ENCODE measurements at places on chromosomes 2 and 18.
A peak's percentile ranks its signal among the peaks of the same experiment; 100 is the strongest.

GRCh38 chr18:398935-399630 lies 101.4 kb downstream of the COLEC12 start:
- DNase-seq: no peak

GRCh38 chr2:84472856-84473565 lies 13.9 kb upstream of the SUCLG1 start:
- DNase-seq: no peak

- DNase-seq: no peak
These were observed 14.5 kb downstream of the TMEM247 start for GRCh38 chr2:46493971-46494250.

DNA sequence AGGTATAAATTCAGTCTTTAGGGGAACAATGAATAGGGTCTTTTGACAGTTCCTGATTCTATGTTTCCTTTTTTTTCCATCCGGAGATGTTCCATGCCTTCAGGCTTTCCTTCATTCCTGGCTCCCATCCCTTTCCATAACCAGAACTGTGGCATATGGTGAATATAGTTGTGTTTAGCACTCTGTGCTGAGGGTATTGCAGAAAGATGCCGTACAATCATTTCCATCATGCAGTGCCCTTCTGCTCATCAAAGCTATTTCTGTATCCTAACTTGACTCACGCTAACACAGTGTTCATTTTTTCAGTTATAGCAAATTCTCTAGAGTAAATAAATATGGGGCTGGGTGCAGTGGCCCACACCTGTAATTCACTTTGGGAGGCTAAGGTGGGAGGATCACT lies 131.9 kb upstream of the EML6 start:
- no peak for DNase-seq

GRCh38 chr2:105854972-105855371 lies 110.3 kb downstream of the NCK2 start:
- no peak for DNase-seq

DNA sequence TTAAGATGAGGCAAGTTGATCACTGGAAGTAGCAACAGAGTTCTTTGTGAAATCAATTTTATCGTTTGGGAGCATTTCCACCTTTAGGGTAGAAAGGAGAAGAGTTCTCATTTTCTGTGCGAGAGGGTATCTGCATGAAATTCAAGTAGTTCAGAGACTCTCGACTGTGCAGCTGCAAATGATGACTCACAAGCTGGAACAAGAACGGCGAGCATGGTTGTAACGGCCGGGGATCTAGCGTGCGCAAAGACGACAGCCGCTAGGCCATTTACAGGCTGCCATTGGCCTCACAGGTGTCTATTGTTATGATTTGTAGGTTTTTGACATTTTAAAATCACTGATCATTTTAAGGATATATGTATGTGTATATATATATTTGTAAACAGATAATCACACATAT lies 5.2 kb downstream of the KLHL29 start:
- no peak for DNase-seq

DNA sequence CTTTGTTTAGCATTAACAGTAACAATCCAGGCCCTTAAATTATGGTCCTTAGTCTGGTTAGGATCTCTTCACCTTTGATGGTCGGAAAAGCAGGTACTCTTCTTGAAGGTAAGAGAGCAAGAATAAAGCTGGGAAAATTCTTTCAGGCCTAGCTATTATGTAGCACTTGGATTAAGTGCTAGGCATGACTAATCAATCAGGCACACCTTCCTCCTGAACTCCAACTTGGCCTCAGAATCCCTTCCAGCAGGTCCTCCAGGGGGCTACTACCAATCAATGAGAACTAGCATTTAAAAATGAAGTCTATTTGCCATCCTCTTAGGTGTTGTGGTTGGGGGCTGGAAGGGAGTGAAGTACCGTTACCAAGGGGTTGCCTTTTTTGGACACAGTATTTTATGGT lies 3.7 kb downstream of the SMYD1 start:
- no peak for DNase-seq

DNA sequence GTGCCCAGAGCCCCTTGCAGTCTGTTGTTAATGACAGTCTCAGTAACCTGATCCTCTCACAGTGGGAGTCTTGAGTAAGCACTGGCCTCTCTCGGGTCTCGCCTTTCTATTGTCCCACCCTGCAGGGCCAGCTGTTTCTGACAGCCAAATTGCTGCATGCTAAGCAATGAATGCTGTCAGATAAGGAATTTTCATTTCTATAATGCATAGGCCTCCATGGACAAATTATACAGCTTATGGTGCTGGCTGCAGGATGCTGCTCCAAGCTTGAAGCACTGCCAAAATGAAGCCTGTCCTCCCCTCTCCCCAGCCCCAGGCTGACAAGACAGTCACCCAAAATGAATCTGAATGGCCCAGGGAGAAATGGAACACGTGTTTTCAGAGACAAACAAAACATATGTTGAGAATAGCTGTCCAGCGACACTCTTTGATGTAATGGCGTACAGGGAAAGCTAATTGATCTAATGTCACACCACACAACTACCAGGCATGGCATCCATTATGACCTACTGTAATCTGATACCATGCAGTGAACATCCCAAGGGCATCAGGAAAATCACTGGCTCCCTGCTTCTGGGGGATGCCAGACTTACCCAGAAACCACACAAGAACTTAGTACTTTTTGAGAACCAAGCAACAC lies 36.8 kb downstream of the ACVR1 start:
- no peak for DNase-seq

DNA sequence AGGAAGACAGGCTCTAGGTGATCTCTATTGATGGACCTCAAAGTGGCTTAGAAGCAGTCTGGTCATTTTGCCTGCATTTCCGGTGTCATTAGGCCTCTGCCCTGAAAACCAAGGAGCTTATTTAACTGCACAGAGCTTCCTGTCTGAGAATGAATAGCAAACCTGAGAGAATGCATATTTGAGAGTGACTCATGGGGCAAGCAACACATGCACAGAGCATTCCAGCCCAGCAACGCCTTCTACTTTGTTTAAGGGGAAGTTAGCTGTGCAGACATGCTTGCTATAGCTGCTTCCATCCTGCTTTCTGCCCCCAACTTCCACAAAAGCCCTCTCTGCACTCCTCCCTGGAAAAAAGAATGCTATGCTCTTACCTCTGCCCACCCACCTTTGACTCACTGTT lies 232.8 kb downstream of the GRB14 start:
- DNase-seq: no peak

DNA sequence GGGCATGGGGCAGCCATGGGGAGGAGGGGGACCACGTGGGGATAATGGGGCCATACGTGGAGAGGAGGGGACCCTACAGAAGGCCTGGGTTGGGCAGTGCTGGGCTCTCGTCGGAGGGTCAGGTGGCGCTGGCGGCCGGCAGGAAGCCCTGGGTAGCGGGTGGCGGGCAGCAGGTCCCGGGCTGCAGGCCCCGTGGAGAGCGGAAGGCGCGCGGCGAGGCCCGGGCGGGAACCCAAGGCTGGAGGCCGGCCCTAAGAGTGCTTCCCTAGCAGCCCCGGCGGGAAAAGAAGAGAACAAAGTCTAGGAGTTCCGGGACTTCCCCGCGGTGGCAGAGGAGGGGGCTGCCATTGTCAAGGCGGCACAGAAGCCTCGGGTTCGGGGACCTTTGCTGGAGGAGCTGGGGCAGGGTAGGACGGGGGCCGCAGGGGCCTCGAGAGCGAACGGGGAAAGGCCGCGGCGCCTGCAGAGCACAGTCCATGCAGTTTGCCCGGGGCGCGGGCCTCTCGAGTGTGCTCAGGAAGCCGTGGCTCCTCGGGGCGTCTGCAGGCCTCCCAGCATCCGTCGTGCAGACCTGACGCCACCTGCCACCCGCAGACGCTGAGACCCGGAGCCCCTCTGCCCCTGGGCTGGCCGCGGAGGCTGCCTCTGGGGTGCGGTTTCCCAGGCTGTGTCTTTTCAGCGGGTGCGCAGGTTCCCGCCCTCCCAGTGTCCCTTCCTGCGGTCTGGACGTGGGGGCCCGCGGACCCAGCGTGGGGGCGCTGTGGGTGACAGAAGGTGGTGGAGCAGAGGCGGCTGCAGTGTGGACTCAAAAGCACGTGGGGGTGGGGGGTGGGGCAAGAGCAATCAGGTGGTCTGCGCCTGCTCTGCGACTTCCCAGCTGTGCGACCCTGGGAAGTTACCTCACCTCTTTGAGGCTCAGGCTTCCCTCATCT lies 19.4 kb upstream of the NCL start:
- peak; percentile 46 for DNase-seq

GRCh38 chr2:238233625-238234024 lies 6.2 kb downstream of the HES6 start:
- DNase-seq: no peak

GRCh38 chr18:44638811-44639210 lies 41.9 kb upstream of the SETBP1 start:
- DNase-seq: no peak

DNA sequence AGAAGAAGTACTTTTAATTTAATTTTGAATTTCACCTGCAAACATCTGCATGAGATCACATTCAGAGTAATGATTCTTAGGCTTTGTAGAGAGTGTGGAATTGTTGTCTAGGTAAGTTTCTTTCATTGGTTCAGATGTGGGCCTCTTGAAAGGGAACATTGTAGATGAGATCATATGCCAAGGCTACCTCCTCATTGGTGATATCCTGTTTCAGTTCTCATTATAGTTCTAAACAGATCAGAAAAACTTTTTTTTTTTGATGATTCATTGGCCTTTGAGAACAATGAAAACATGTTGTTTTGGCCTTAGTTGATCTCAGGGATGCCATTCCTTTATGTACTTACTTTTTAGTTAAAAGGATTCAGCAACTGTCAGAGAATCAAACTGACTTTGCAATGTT lies 44.5 kb downstream of the EML6 start:
- DNase-seq: no peak

Data from T-cell (primary cell).